ENCODE measurements at places on chromosomes 3 and 15. TPM values are rescaled to one million over a fixed set of nuclear protein-coding genes. Genes with fewer than 3 reads are reported as not detected.

DNA sequence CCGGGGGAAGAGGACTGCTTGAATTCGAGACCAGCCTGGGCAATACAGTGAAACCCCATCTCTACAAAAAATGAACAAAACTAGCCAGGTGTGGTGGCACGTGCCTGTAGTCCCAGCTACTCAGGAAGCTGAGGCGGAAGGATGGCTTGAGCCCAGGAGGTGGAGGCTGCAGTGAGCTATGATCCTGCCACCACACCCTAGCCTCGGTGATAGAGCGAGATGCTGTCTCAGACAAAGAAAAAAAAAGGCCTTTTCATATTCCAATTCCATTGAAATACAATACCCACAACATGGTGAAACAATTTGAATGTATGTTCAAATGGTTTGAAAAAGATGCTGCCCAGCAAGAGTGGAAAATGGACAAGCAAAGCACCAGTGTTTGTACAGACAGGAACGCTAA lies 61.8 kb upstream of the ZNF148 start:
- DNase-seq, result no peak

DNA sequence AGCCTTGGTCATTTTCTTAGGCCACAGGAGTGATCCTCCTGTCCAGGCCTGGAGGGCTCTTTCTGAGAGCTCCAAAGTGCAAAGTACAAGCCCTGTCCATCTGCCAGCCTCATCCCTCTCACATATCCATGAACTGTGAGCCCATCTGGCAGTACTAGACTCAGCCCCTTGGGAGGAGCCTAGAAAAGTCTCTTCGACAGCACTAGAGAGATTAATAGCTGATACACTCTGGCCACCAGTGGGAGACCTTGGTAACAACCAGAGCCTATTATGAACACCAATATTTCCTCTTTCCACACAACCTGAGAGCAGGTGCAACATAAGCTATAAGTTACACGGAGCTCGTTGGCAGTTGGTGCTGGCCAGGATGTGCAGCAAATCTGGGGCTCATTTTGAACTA lies 59.5 kb upstream of the DCLK3 start:
- DNase-seq, result no peak

DNA sequence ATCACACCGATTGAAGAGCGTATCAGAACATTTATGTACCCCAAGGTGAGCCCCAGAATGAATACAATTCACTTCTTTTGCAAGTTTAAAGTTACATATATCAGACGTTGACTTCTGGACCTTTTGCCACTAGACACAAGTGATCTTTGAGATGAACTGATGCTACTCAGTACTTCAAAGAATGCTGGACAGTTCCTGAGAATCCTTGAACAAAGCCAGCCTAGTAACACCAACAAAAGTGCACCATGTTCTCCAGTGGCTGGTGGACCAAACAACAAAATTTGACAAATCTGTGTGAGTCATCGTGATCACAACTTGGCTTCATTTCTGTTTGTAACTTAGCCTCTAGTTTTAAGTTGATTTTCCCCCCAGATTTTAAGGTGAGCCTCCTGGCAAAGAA lies 355.7 kb downstream of the SOX2 start:
- DNase-seq, result no peak

GRCh38 chr3:38578081-38578475 lies 71.4 kb downstream of the SCN5A start:
- DNase-seq, result no peak

DNA sequence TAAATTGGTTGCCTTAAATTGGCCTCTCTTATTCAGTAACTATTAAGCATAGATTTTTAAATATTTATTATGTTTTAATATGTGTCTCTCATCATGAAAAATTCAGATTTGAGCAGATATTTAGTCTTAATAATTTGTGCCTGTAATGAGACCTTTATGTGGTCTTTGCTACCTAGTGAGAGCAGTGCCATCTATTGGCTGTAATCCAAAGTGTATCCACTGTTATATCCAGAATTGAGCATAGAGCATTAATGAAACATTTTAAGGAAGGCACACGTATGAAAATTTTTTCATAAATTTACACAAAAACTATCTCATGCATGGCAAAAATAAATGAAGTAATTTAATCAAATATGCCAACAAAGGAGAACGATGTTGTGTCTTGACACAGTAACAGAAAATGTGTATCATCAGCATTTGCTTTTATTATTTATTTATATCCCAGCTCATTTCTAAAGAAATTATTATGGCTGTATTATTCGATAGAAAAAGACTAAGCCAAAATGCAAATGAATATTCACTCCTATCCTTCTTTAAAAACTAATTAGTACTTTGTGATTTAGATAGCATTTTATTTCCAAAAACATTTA lies 203.5 kb downstream of the RSRC1 start:
- no peak for DNase-seq

DNA sequence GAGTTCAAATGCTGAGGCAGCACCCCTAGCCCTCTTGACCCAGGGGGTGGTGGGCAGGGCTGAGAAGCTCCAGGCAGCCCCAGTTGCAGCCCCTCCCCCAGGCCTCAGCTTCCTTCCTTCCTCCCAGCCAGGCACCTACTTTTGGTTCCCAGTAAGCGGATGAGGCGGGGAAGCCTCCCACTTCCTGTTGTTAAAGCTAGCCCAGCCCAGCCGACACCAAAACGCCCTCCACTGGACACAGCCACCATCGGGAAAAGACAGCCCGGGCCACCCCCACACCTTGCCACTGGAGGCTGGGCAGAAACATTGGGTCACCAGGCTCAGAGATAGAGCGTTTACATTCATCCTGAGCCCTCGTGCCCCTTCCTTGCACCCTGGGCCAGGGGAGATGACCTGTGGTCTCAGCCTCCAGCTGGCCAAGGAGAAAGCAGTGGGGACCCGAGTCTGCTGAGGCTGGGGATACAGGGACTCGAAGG lies 3.5 kb downstream of the DUSP7 start:
- peak; percentile 98 for DNase-seq

DNA sequence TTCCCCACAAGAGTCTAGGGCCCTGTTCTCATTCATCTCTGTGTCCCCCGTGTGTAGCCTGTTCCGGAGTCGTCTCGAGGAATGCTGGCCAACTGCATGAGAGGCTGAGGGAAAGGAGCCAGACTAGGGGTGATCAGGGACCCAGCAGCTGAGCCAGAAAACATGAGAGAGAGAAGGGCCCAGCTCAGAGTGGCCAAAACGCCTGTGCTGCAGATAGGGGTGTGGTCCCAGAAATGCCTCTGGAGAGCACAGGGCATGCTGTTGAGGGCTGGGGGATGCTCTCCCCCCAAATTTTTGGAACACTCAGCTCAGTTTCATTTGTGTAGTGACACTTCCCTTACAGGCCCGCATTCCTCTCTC lies 14.1 kb downstream of the CYP1A2 start:
- peak; percentile 22 for DNase-seq

The GOLGA6B gene
- not detected for total RNA-seq

The DNAJA4 gene
- 2.1 TPM for total RNA-seq

The PEX5L gene
- total RNA-seq, result 0.59 TPM
